ENCODE measurements at places on chromosomes 5 and 9. TPM values are rescaled to one million over a fixed set of nuclear protein-coding genes. Genes with fewer than 3 reads are reported as not detected.

DNA sequence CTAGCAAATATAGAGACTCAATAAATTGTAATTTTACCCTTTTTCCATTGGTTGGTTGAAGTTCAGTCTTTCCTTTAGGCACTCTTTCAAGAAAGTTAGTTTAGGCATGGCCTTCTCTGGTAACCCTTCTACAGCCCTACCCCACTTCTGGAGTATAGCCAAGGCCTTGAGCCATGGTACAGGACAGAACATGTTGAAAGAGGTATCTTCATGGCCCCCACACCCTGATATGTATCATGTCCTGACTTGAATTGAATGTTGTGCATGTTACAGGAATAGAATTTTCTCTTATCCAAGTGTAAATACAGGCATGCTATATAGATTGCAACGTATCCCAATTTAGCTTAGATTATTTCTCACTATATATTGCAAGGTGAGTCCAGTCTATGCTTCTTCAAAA is 175.6 kb downstream of the CD180 start:
- no peak for DNase-seq

DNA sequence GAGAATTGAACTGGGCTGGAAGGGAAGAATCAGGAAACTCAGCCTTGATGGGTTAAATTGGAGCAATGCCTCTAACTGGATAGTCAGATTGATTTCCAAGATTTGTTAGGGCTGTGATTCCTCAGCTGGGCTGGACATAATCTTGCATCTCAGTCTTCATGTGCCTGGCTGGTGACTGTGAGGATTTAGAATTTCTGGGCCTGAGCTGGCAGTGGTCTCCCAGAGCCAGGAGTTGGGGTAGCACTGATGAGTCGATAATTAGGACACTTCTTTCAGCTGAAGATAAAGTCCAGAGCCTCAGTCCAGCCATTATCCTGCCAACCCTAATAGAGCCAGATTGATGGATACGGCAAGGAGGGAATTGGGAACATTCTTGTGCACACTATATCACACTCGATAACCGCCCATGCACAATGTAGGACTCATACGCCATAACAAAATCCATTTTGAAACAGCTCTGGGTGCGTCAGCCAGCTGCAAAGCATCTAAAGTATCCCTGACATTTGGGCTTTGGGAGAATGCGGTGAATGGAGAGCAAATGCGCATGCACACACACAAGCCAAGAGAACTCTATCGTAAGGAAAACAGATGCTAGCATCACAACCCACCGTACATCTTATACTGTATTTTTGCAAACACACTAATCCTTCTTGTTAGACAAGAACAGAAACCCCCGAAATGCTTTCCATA is 405.1 kb upstream of the KLF4 start:
- no peak for DNase-seq

DNA sequence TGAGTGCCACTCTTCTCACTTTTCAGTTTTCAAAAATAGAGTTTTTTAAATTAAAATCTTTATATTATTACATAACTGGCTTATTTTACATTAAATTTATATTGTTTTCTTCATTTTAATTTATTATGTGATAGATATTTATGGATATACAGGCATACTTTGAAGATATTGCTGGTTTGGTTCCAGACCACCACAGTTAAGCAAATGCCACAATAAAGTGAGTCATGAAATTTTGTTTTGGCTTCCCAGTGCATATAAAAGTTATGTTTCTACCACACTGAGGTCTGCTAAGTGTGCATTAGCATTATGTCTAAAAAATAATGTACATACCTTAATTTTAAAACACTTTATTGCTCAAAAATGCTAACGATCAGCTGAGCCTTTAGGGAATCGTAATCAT is 47.4 kb downstream of the NDUFS4 start:
- no peak for DNase-seq

Gene STC2
- not detected for total RNA-seq

Measured in T-cell (primary cell).